GDM1 (cell line): ENCODE measurements at places on chromosomes 12 and 14.

DNA sequence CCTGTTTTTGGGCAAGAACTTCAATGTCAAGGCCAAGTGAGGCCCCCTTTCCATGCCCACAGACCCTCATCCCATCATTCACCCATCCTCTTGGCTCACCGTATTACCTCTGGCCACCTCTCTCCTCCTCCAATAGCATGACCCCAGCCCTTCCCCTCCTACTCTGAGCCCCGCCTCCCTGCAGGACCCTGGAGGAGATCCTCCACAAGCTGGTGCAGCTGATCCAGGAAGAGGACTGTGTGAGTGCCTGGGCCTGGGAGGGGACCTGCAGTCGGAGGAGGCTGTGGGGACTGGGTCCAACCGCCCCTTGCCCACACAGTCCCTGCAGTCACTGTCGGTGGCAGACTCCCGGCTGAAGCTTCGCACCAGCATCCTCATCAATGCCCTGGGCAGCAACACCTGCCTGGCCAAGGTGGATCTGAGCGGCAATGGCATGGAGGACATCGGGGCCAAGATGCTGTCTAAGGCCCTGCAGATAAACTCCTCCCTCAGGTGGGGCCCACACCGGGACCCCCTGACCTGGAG is 7.2 kb downstream of the CARMIL3 start:
- no peak for DNase-seq

DNA sequence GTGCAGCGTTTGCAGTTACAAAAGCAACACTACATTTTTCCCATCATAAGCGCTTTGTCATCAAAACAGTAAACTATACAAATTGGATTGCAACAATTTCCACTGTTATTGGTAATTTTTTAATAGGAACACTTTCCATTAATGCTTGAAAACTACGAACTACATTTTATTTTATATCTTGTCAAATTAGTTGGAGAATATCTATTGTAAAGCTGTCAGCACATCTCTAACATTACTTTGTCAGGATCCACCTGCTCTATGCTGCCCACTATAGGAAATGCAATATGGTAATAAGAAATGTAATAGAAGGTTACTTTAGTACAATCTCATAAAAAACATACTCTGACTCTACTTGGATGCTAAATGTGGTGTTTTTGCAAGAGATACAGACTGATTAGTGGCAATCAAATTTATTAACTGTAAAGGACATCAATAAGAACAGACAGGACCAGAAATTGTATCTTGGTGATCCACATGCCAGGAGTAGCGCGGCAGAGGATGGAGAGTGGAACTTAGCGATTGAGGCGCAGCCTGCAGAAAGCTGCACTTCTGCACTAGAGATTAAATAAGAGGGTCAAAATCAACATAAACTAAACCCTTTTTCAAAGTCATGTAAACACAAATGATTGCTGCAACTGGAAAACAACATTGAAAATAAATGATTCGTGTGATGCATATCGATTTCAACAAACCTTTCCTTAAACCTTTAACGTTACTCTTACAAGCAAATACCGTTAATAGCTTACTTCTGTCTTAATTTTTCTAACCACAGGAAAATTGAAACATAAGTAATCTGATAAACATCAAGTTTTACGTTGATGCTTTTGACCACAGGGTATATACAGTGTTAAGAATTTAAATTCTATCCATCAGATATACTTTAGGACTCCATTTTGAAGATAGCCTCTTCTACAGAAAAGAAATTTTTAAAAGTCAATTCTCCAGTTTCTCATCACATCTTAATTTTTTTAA is 3.6 kb upstream of the ARID2 start:
- peak; percentile 6 for DNase-seq

GRCh38 chr12:96063046-96063445 is 27.7 kb upstream of the LTA4H start:
- DNase-seq = peak; percentile 25

GRCh38 chr12:94831081-94831751 is 172.3 kb downstream of the NDUFA12 start:
- DNase-seq = no peak

DNA sequence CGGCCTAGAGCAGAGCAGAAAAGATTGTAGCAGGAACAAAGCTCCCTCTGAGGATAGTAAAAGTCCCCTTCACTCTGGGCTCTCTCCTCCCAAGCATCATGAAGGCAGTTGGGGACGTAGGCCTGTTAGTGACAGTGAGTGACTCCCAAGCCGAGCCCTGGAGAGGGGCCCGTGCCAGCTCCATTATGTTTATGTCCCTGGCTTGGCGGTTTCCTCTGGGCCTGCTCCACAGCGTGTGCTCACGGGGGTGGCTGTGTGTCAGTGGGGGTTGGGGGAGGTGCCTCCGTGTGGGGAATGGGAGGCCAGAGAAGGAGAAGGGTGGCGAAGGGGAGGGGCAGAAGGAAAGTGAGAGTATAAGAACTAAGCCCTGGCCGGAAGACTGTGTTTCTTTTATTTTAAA is 170.0 kb upstream of the VASH1 start:
- DNase-seq = no peak

GRCh38 chr14:105034315-105035039 is 13.6 kb upstream of the CDCA4 start:
- no peak for DNase-seq

DNA sequence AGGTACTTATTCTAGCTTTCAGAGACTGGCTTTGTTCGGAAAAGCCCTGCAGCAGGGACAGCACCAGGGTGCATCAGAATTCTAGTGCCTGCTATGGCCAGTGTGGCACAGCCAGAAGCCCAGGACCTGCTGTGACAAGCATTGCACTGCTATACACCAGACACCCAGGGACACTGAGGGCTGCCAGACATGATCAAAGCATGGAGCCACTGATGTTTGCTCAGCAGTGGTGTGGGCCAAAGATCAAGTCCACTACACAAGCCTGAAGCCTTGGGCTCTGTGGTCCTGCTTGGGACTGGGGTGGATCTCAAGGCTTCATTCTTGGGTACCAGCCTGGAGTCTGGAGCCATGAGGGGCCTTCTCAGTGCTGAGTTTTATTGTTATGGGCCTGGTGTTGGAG is 36.1 kb upstream of the CDKN3 start:
- no peak for DNase-seq

DNA sequence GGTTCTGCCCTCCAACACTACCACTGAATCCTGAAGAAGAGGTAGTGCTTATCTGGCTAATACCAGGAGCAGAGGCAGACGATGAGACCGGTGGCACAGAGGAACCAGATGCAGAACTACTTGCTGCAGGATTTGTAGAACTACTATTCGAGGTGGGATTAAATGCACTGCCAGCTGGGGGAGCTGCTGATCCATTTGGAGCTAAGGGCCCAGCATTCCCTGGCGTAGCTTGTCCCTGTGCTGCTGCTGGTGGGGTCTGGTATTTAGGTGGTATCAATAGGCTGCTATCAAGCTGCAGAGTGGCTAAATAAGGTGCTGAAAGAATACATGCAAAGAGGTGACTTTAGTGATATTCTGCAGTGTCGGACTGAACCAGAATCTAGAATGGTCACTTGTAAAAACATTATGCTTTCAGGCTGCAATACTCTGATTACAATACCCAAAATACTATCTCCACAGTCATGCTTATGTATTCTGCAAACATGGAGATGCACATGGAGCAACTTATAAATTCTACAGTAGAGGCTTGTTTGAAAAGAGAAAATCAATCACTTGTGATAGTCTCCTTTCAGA is 294.2 kb downstream of the MED13L start:
- no peak for DNase-seq
